Left renal pelvis (tissue), 4 donors: ENCODE measurements at places on chromosomes 5 and 9. TPM values are rescaled to one million over a fixed set of nuclear protein-coding genes. Genes with fewer than 3 reads are reported as not detected.

DNA sequence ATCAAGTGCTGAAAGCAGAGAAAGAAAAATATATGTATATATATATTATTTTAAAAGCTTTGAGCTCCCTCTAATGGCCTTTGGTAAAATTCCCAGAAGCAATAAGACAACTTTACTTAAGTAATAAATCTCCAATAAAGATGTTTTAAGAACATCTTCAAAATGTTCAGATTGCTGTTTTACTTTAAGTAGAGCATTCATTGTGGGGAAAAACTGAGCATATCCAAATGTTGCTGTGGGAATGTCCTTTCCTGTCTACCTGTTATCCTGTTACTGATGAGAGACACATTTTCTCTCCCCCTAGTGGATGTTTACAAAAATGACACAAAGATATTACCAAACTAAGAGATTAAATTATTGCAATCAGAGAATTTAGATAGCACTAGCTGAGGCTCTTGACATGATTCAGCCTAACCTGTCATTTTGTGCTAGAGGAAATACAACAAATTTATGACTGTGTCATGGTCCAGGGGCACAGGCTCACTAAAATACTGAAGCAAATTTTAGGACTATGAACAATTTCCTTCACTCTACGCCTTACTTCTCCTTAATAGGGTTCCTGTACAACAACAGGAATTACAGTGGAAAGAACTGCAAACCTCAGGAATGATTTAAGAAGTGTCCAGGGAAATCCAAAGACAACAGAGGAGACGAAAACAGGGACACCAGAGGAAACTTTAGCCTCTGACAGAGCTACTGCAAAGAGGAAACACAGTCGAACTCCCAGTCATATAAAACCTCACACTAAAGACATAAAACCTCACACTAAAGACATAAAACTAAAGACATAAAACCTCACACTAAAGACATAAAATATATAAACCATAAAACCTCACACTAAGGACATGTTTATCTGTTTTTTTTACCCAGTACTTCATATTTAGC lies 24.3 kb upstream of the PRRC1 start:
- DNase-seq: peak; percentile 35

DNA sequence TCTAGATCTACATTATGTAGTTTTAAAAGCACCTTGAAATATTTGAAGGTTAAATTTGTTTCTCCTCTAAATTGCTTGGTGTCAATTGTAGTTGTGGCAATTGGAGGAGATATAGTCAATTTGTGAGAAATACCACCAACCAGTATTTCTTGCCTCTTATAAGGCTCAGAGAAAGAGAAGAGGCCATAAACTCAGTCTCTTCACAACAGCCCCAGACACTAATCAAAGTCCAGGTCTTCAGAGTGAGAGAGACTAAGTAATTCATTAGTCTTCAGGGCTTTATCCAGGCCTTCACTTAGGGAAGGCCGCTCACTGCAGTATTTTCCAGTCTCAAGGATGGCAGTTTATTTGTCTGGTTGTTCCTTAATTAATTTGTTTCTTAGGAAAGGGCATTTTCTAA lies 168.0 kb upstream of the RGMB start:
- DNase-seq: no peak

- DNase-seq: no peak
These were observed 28.4 kb upstream of the SLC12A7 start for GRCh38 chr5:1140171-1140817.

BAAT gene
- 0.33 TPM for polyA plus RNA-seq

DNA sequence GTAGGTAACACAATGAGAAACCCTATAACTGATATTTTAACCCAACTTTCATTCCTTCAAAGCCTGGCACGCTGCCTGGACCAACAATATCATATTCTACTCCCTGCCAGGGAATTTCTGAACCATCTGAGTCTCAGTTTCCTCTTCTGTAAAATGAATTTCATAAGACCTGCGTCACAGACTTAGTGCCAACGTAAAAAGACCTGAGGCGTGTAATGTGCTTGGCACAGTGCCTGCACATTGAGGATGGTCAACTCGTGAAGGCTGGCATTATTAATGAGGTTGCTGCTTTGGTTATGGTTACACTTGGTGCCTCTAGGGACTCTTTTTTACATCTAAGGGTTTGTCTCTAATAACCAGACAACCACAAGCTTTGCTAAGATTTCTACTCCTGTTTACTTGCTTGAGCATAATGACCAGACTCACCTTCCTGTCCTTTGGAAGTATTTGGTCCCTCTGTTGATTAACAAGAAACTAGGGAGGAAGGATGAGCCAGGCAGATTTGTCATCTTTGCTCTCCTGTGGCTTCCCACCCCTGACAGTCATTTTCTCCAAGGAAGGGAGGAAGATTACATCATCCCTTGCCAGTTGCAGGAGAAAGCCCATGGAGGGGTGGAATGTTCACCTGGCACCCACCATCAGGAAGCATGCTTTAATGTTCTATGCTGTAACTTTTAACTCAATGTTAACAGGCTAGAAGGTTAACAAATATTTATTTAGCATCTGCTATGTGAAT lies 79.0 kb downstream of the PAPPA start:
- DNase-seq: no peak

DNA sequence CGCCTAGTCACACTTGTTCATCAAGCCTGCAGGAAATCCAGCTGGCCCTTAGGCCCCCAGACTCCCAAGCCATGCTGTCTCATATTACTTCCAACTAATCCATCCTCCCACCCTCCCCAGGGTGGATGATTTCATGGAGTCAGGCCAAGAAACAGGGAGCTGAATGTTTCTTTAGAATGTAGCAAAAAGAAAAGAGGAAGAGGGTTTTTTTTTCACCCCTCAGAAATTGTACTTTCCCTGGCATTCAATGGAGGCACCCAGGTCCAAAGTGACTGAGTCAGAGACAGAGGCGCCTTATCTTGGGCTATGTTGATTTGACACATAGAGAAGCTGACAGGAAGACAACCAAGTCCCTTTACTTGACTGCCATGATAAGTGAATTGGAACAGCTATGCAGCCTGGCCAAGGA lies 260.2 kb upstream of the NR4A3 start:
- no peak for DNase-seq

ZNF879 gene
- 7.0 TPM for polyA plus RNA-seq

HAVCR2 gene
- 5.4 TPM for polyA plus RNA-seq

- DNase-seq: no peak
These were observed 188.7 kb downstream of the HSPA4 start for GRCh38 chr5:133240425-133241091.

BARHL1 gene
- not detected for polyA plus RNA-seq

DNA sequence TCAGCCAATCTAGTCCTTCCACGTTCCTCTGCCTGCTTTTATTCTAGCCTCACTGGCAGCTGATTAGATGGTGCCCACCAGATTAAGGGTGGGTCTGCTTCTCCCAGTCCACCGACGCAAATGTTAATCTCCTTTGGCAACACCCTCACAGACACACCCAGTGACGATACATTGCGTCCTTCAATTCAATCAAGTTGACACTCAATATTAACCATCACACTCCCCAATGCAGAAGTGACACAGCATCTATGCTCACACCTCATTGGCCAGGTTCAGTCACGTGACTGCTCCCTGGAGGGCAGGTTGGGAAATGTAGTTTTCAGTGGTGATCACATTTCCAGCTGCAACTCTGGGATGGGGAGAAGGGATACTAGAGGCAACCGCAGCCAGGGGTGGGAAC lies 13.0 kb downstream of the SUSD3 start:
- DNase-seq: no peak

DNA sequence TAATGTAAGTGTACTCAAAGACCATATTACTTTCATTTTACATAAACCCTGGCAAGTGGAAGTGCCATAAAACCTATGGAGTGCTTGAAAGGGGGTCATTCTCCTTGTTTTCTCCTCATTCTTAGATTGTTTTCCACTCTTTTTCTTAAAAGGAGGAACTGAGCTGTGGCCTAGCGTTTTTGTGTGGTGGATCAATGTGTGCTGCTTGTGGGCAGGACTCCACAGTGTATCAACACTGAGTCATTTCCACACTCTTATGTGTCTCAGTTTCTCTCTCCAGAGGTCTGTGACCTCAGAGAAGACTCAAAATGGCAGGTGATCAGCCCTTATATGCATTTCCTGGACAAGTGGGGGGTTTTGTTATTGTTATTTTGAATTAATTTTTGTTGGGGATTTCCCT lies 516.1 kb upstream of the CDH10 start:
- DNase-seq: no peak

GABRA1 gene
- polyA plus RNA-seq: 0.11 TPM

DNA sequence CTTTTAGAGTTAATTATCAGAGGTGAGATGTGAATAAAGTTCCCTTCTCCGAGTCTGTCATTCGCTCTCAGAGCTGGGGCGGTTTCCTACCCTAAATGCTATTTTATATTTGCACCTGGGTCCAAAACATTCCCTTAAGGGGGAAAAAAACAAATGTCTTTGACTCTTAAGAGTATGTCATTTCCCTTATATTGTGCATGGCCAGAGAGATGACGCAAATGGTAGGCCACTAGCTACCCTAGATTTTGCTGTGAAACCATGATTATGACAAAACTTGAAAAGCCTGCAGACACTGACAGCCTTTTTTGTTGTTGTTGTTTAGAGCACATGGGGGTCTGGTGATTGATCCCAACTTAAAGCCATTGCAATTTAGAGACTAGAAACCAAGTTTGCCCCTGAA lies 12.8 kb downstream of the DAB2 start:
- no peak for DNase-seq

- no peak for DNase-seq
These were observed 192.6 kb downstream of the ESM1 start for GRCh38 chr5:54792611-54793404.

PCDHAC2 gene
- 0.62 TPM for polyA plus RNA-seq

HBEGF gene
- 10.1 TPM for polyA plus RNA-seq

GRCh38 chr5:36728697-36729543 lies 122.5 kb downstream of the SLC1A3 start:
- DNase-seq: peak; percentile 59

DNA sequence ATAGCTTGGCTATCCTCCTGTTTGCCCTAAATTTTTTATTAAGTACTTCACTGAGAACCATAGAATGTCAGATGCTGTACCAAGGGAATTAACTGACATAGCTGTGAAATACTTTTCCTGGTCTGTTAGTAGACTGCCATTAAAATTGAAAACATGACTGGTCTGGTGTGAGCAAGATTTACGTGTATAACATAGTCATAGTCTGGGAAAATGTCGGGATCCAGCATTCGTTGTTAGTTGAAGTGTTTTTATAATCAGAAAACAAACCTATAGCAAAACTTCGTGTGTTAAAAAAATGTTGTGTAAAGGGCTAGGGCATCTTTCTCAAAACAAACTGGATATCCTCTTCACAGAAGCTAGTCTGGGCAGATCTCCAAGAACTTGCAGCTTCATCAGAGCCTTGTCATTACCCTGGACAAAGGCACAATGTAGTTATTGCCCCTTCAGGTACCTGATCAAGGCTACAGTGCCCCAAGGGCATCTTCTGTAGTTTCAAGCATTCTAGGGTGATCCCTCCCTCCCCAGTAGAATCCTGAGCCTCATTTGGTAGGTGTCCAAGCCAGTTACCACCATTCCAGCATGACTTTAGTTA lies 454.2 kb upstream of the SGCD start:
- DNase-seq: no peak

SLC6A18 gene
- 5.1 TPM for polyA plus RNA-seq

- no peak for DNase-seq
These were observed 671.8 kb upstream of the SEMA6A start for GRCh38 chr5:117246424-117246823.

- DNase-seq: no peak
These were observed 217.6 kb downstream of the TMEM167A start for GRCh38 chr5:82859451-82860140.

DNA sequence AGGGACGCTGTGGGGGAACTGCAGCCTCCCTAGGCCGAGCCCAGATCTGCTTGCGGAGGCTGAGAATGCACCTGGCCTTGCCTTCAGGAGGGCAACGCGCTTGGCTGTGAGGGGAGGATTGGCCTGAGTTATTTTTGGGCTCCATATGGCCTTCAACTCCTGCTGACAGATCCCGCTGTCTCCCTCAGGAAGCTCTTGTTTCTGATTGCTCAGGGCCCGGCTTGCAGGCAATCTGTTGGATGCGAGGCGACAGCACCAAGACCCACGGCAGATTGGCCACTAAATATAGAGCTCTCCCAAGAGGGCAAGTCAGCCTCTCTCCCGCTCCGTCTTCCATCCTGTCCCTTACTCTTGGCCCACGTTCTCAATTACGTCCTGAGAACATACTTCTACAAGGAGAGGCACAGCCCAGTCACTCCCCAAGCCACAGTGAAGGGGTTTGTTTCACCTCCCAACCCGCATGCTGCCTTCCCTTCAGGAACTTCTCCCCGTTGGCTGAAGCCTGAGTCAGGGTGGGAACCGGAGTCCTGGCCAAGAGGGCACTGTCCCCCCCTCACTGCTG lies 53.6 kb downstream of the RASGEF1C start:
- no peak for DNase-seq

SPINK13 gene
- 0.40 TPM for polyA plus RNA-seq

- DNase-seq: peak; percentile 37
These were observed 229.5 kb upstream of the NMUR2 start for GRCh38 chr5:152634586-152634985.

GRCh38 chr9:83198371-83198770 lies 135.4 kb upstream of the RASEF start:
- no peak for DNase-seq

PCDHGB2 gene
- 5.2 TPM for polyA plus RNA-seq

DNA sequence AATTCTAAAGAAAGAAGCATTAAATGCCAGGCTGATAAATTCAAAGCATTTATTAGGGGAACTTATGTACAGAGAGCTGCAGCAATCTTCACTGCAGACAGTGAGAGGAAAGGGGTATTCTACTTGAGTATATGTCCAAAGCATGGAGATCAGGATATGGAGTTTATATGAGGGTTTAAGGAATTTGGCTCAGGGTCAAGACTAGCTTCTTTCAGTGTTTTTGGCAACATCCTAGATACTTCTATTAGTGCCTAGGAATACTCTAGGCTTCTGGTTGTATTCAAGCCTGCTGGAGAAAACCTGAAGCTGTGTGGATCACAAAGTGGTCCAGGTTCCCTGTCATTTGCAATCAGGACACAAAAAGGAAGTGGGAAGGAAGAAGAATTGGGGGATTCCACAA lies 194.6 kb downstream of the CETN3 start:
- DNase-seq: no peak

DNA sequence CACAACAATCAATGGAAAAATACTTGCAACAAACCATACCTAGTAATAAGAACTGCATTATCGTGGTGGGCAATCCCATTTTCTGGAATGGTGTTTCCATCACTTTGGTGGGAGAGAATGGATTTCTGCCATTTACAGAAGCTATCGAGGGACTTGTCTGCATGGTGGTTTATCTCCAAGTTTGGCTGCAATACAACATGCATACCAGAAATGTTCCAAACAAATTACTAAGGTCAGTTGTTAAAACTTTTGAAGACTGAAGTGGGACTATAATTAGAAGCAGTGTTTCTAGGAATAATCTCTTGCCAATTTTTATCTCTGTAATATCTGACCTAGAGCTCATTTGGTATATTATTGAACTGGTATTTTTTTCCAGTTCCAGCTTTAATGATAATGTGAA lies 30.3 kb downstream of the ADAMTS6 start:
- DNase-seq: no peak
